ENCODE measurements at places on chromosomes 1 and 21.
A peak's percentile ranks its signal among the peaks of the same experiment; 100 is the strongest.

GRCh38 chr1:205615789-205616188 is 16.0 kb downstream of the ELK4 start:
- DNase-seq = no peak

DNA sequence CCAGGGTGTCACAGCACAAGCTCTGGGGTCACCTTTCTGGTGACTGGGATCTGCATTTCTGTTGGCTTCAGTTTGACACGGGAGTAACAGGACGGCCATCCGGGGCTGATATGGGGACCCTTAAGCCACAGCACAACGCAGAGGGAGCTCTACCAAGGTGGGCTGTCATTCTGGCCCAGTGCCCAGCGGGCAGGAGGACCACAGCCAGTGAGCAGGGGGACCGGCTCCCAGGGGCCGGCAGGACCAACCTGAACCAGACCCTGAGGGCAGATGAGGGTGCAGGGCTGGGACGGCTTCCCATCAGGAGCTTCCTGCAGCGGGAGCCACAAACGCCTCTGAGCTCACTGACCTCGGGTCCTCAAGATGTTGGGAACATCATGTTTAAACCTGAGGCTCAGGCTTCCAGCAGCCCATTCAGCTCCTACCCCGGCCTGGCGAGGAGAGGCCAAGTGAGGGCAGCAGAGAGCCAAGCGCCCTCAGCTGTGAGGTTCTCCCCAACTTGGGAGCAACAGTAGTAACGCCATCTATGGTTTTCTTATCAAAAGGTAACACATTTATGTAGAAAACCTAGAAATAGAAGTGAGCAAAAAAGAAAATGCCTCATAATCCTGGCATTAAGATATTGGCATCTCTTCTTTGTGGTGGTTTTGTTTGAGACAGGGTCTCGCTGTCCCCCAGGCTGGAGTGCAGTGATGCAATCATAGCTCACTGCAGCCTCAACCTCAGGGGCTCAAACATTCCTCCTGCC is 26.8 kb downstream of the TMEM201 start:
- DNase-seq = peak; percentile 29

- DNase-seq = no peak
Observed at GRCh38 chr1:198184516-198184915, 27.7 kb downstream of the NEK7 start.

GRCh38 chr1:32142446-32143301 is 34.8 kb downstream of the KPNA6 start:
- DNase-seq = peak; percentile 71

- no peak for DNase-seq
Observed at GRCh38 chr1:228958741-228959140, 223.5 kb downstream of the RHOU start.

DNA sequence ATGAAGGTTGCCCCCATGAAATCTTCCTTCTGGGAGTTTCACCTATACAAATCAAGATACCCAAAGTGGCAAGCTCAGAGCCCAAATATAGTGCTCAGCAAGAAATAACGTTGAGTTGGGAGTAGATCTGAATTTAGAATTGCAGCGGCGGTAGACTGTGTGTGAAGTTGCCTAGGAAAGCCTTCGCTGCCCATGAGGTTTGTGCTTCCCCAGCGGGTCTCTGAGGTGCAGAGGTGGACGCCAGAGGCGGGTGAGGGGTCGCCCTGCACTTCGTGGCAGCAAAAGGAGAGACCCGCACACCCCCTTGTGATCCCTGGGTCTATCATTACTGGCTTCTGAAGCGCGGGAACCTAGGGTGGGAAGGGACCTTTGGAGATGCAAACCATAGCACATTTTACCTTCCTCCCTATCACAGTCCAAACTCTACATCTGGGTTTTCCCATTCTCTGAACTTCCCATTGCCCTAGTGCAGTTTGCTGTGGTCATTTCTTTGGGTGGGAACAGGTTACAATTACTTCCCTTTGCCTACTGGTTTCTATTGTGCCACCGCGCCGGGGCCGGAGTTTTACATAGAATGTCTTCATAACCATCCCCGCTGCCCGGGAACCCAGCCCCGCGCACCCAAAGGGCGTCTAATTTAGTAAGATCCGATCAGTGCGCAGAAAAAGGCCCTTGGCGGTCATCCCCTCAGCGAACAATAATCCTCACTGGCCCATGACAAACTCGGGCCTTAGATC is 5.2 kb downstream of the TBX15 start:
- DNase-seq = no peak

DNA sequence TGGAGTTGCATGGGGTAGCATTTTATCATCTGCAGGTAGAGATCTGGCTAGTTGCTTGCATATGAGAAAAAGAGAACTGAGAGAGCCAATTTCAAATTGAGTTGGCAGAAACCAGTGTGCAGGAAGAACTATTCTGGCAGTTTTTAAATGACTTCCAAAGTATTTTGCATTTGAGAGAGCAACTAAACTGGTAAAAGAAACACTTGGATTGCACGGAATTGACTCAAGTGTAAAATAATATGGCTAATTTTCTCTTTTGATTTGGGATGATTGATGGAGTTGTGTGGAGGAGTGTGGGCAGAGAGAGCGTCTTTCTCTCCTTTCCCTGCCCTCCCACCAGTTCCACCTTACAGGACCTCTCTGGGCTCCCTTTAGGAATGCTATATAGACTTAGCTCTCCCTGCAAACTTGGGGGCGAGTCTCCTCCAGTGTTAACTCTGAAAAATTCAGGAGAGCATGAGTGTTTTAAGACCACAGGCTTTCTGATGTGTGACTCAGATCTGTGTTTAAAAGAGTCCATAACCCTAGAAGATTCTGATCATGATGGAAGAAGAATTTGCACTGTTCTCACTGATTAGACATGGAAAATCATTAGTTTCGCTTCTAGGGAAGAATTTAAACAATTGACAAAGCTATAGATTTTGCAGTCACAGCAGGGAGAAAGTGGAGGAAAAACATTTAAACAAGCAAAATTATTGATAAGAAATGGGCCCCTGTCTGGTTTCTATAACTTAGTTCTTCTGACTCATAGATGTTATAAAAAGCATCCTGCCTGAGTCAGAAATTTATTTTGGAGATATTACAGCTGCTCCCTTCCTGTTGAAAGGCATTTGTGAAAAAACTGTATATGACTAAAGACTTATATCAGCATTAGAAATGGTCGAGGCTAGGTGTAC is 24.9 kb upstream of the CTBS start:
- peak; percentile 90 for DNase-seq

DNA sequence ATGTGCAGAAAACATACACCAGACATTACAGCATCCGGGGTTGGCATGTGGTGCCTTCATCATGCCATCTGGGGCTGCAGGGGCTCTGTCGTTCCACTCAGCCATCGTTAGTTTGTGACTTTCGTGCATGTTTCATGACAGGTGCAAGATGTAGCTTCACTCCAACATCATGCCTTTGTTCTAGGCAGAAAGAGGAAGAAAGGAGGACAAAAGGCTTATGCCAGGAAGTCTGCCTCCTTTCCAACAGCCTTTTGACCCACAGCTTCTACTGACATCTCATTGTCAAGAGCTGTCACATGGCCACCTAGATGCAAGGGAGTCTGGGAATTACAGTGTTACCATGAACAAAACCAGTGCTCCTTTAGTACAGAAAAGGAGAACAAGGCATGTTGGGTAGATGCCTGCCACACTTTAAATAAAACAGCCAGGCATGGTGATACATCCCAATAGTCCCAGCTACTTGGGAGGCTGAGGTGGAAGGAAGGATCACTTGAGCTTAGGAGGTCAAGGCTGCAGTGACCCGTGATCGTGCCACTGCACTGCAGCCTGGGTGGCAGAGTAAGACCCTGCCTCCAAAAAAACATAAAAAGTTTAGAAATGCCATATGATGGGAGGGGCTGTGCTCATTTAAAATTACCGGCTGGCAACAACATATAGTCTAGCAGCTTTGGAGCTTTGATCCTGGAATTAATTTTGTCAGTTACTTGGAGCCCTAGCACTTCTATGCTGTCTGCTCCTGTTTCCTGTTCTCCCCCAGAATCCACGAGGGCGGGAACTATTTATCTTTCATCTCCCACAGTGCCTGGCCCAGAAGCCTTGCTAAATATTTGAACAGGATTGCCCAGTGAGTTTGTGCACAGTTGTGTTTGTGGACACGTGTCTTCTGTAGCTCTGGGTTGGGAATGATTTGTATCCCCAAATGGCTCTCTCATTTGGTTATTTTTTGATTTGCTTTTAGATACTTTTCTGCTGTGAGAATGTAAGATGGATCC is 7.4 kb downstream of the DOP1B start:
- DNase-seq = no peak

DNA sequence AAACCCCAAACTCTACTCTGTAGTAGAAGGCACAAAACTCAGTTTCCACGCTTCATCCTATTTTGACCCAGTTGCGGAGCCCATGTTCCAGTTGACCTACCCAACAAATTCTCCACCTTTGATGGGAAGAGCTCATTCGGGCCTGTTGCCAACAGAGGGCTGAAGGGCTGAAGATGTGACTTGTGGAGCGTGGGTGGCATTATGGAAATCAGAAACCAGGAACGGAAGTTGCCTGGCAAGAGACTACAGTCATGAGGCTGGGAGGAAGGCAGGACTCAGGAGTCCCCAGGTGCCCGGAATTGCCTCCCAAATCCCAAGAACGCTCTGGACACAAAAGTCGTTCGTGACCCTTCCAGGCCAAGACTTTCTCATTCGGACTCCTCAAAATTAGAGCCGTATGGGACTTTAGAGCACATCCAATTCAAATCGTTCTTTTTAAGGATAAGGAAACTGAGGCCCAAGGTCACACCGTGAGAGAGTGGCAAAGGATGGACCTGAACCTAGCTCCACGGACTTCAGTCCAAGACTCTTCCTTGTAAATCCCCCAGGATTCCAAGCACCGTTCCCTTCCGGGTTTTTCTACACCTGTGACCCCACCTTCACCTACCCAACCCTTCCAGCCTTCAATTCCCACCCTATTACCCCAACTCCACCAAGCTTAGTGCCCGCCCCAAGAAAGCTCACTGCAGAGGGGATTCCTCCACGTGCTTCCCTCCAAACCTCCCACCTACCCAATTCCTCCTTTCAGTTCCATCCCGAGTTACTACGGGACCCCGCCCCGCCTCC is 739 bp downstream of the SMG5 start:
- no peak for DNase-seq

GRCh38 chr1:48017716-48018115 is 20.5 kb upstream of the TRABD2B start:
- DNase-seq = peak; percentile 20

- no peak for DNase-seq
Observed at GRCh38 chr1:53804181-53804580, 33.9 kb downstream of the NDC1 start.

DNA sequence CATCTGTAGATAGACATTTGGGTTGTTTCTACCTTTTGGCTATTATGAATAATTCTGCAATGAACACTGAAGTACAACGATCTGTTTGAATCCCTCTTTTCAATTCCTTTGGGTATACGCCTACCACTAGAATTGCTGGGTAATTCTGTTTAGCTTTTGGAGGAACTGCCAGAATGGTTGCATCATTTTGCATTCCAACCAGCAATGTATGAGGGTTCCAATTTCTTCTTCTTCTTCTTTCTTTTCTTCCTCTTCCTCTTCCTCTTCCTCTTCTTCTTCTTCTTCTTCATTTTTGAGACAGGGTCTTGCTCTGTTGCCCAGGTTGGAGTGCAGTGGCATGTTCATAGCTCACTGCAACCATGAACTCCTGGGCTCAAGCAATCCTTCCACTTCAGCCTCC is 13.8 kb upstream of the THEM5 start:
- DNase-seq = peak; percentile 10

GRCh38 chr21:16071761-16072160 is 342.0 kb downstream of the USP25 start:
- DNase-seq = no peak

- no peak for DNase-seq
Observed at GRCh38 chr1:29113413-29114117, 10.1 kb downstream of the TMEM200B start.

DNA sequence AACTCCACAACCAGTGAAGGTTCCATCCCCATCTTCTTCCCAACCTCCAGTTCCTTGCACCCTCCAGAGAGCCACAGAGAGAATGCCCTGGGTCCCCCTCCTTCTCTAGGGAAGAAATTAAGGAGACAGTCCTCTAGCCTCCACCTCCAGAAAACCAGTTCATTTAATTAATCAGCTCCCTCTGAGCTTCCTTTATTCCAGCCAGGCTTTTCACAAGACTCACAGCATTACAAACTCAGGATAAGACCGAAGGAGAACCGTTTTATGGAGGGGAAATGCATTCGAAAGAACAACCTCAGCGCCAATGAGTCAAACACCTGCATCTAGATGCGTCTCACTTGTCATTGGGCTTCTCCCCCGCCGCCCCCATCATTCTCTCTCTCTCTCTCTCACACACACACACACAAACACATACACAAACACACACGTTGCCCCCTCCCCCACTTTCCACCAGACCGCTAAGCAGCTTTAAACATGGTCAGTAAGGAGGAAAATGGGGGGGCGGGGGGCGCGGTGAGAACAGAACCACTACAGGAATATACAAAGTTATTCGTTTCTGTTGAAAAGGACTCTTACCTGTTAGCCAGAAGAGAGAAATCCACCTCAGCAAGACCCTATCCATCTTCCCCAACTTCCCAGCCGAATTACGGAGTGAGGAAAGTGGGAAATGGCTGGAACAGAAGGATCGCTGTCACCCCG is 544 bp downstream of the ILDR2 start:
- DNase-seq = no peak

DNA sequence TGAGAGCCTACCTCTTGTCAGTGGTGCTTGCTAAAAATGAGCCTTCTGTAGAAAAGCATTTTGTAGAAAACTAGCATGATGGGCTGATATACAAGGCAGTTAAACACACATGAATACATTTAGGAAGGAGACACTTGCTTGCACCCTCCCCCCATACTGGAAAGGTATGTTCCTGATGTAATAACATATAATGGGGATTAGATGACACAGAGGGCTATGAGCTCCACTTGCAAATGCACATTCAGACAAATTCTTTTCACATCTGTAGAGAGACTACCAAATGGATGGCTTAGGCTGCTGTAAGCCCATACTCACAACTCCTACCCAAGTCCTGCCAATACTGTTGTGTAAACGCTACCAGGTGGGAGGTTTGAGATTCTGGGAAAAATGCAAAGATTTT is 634.0 kb downstream of the SMYD3 start:
- peak; percentile 91 for DNase-seq

DNA sequence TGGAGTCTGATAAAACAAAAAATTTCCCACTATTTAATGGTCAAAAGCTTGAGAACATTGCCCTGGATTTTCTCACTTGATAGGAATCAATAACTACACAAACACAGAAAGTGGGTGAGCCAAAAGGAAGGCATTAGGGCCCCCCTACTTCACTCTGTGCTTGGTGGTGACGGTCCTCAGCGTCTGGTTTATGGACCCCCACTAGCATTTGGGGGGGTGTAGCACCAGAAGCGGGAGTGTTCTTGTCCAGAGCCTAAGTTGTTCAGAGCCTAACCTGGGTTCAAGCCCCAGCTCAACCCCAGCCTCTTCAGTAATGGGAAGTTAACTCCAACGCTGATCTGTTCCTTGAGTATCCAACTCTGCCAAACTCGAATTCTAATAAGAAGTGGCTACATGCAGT is 33.1 kb downstream of the STPG1 start:
- DNase-seq = no peak

- DNase-seq = no peak
Observed at GRCh38 chr21:17795146-17796036, 23.8 kb downstream of the C21orf91 start.

All from fibroblast of upper back skin (primary cell).